ENCODE measurements at places on chromosomes 13 and 19.

- DNase-seq, result peak; percentile 20
These were observed 9.9 kb upstream of the RCBTB2 start for GRCh38 chr13:48542581-48543341.

- no peak for DNase-seq
These were observed 223.1 kb downstream of the MZT1 start for GRCh38 chr13:72504131-72504841.

GRCh38 chr19:32309711-32310390, 35.6 kb upstream of the ZNF507 start:
- DNase-seq, result peak; percentile 5

DNA sequence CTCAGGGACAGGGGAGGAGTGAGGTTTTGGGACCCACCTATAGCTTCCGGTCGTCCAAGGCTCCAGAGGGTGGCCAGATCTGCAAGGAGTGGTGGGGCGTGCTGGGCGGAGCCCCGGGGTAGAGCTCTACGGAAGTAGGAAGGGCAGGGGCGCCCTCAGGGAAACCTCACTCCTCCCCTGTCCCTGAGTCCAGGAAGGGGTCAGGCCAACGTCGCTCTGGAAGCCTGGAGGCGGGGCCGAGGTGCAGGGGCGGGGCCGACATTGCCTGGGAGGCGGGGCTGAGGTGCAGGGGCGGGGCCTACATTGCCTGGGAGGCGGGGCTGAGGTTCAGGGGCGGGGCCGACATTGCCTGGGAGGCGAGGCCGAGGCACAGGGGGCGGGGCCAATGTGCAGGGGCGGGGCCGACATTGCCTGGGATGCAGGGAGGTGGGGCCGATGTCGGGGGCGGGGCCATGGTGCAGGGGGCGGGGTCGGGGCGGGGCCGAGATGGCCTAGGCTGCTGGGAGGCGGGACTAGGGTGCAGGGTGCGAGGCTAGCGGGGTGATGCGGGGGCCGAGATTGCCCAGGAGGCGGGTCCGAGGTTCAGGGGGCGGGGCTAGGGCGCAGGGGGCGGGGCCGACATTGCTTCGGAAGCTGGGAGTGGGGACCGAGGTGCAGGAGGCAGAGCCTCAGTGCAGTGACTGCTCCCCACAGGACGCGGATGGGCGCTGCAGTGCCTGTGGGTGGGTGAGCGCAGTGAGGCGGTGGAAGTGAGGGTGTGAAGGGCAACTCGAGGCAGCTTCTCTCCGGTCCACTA, 4.9 kb upstream of the PALM start:
- DNase-seq, result peak; percentile 14

DNA sequence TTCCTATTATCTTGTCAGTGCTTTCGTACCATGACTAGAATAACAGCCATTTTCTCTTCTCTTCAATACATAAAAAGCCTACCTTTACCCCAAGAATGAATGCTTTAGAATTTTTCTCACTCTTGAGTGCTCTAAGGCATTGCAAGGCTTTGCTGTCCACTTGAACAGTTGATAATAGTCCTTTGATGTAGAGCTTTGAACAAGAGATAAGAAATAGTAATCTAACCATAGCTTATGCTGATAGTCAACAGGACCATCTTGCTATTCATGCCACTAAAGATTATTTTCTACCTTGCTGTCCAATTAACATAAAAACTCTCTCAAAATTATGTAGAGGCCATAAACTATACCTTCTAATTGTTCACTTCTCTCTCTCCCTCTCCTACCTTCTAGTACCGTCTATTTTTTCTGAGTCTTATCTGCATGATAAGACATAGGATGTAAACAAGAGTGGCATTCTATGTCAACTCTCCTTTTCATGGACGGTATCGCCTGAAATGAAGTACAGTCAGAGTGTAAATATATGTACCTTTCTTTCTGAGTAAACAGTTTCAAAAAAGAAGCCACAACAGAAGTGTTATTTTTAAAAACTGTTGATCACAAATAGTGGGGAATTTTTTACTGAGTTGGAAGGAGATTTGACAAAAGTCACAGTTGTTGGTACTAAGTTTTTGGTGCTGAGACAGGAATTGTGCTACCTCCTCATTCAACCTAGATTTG, 297.9 kb downstream of the NDFIP2 start:
- DNase-seq, result no peak

- peak; percentile 23 for DNase-seq
These were observed 50.2 kb downstream of the LRCH1 start for GRCh38 chr13:46603165-46603603.

- no peak for DNase-seq
These were observed 12.4 kb upstream of the ZNF486 start for GRCh38 chr19:20154636-20155035.

DNA sequence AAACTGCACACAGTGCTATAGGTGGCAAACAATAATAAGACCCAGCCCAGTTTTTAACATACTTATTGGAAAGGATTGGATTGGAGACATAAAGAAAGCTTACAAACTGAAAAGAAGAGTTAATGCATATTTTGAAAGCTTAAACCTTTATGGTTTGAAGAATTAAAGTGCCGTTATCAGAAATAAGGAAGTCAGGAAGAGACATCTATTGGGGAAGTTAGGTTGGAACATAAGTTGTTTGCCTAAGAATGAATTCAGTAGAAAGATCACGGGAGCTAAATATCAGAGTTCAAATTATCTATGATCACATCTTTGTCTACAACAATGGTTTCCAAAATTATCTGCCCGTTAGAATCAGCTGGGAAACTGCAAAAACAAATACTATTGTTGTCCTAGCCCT, 767.9 kb downstream of the PCDH9 start:
- DNase-seq, result no peak

DNA sequence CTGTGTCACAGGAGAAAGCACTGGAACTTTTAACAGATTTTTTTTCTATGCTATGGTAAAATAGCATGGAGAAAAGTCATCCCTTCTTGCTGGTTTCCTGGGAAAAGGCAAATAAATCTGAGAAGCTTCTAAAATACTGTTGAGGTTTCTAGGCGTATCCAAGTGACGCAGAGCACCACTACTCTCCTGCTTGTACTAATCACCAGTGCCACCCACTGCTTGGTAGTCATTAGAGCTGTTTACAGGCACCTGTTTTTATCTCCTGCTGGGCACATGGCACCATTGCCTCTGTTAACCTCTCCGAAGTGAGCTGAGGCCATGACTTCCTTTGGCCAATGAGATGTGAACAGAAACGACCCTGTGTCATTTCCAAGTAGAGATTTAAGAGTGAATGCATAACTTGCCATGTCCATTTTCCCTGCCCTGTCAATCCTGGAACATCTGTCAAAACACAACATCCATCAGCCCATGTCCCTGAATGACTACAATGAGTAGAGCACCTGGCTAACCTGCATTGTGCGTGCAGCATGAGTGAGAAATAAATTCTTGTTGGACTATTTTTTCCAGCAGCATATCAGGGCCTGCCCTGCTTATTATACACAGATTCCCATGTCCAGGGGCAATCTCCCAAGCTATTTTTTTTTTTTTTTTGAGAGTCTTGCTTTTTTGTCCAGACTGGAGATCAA, 17.3 kb upstream of the OXGR1 start:
- no peak for DNase-seq
